Activated gamma-delta T cell (primary cell): ENCODE measurements at places on chromosomes 1 and 21.

DNA sequence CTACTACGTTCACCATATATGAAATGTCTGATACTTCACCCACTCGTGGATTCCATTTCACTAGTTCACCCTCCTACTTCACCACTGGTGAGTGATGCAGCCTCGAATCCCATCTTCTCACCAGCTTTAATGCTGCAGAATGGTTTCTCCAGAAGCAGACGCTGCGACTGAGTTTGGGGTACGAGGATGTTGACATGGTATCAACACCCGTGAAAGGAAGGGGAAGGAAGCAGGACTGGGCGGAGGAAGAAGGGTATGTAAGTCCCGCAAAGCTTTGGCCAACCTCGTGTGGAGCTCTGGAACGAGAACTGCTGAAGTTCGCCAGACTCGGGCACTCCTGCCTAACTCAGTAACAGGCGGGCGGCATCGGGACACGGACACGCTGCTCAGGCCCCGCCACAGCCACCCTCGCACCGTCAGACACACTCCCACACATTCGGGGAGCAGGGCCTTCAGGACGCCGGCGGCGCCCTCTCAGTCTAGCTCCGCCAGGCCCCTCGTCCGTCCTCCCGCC, 833 bp upstream of the DIP2A start:
- no peak for DNase-seq

DNA sequence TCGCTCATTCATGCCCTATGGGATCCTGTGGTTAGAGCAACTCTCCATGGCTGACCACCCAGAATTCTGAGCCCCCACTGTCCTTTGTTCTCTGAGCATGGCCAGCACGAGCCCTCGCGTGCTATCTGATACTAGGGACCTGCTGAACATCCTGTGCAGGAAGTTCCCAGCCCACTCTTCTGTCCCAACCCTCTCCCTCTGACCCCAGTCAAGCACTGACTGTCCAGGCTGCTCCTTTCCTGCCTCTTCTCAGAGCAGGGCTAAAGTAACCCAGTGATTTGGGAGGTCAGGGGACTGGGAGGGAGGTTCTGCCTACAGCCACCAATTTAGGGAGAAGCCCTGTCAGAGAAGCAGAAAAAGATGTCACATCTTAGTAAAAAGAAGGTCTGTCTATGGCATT, 21.2 kb downstream of the CYP4B1 start:
- DNase-seq, result no peak

- no peak for DNase-seq
Measured at GRCh38 chr1:175888996-175889395, 145.6 kb upstream of the TNR start.

DNA sequence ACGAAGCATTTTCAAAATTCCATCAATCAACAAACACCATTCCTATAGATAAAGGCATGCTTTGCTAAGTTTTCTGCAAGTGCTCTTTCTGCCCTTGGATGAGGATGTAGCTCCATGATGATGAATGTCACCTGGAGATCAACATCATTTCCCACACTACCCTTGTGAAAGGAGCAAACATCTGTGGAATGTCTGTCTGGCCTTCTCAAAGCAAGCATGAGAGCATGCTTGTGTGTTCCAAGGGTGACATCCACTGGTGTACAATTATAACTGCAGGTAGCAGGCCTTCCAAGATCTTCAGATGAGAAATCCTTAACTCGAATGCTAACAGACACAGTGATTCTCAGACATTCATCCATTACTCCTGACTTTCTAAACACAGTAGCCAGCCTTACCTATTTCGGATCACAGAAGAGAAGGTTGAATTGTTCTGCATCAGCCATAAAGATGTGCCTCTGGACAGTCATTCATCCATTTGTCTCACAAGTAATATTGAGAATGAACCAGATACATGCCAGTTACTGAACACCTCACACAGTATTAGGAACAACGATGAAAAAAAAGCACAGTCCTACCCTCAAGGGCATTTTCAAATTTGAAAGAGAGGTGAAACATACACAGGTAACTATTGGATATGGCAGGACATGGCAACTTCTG, 162.4 kb downstream of the TPR start:
- no peak for DNase-seq

DNA sequence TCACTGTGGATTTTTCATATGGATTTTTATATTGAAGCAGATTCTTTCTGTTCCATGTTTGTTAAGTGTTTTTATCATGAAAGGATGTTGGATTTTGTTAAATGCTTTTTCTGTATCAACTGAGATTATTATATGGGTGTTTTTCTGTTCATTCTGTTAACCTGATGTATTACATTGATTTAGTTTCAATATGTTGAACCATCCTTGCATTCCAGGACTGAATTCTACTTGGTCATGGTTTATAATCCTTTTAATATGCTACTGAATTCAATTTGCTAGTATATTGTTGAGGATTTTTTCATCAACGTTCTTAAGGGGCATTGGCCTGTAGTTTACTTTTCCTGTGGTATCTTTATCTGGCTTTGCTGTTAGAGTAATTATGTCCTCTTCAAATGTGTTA, 55.8 kb downstream of the CCDC30 start:
- DNase-seq, result no peak

GRCh38 chr1:34373912-34374311, 197.2 kb downstream of the C1orf94 start:
- DNase-seq, result no peak

DNA sequence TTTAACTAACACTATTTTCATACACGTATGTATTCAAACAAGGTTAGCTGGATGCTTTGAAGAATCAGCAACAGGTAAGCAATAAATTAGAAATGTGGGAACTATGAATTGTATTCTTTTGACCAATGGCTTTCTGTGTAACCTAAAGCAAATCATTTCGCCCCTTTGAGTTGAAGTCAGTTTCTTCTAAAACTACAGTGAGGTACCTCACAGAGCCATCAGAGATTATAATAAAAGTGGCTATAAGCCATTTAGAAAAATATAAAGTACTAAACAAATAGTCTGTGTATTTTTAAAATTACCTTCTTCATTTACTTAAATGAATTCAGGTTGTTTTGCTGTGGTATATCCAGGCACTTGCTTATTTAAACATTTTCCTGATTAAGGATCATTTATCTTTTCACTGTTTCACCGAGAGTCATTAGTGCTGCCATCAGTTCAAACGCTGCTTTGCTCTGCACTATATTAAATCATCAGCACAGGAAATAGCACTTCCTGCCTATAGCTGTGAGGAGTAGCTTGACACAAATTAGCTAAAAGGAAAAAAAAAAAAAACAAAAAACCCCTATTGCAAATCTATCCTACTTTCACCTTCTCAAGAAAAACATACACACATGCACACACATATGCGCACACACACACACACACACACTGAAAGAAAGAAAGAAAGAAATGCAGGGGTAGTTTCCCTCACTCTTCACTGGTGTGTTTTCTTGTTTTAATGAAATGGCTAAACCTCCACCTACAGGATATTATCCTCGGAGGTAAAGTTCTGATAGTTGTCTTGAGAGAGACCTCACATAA, 39.8 kb upstream of the C1orf105 start:
- no peak for DNase-seq

GRCh38 chr21:38619992-38620479, 121.8 kb upstream of the ERG start:
- DNase-seq, result no peak
